Panc1 (cell line): ENCODE measurements at places on chromosomes 2 and 18. TPM values are rescaled to one million over a fixed set of nuclear protein-coding genes. Genes with fewer than 3 reads are reported as not detected.
A peak's percentile ranks its signal among the peaks of the same experiment; 100 is the strongest.

Gene KCNG2
- not detected for total RNA-seq

Gene SEPTIN2
- total RNA-seq, result 303 TPM

Gene WNT6
- total RNA-seq, result 8.1 TPM

Gene COLEC12
- 0.03 TPM for total RNA-seq

Gene ING5
- 39.8 TPM for total RNA-seq

Gene NEU4
- 10.0 TPM for total RNA-seq

Gene GAREM1
- total RNA-seq, result 4.7 TPM

Gene HRH4
- total RNA-seq, result not detected

- H3K4me3 ChIP-seq, result no peak overlapping the region
- no peaks in the 10 kb centered on the region for H3K4me1 ChIP-seq
- H3K27ac ChIP-seq, result no peak overlapping the region
- H3K36me3 ChIP-seq, result no peaks in the 10 kb centered on the region
Measured at GRCh38 chr18:55449412-55450140, 138.4 kb downstream of the TCF4 start.

DNA sequence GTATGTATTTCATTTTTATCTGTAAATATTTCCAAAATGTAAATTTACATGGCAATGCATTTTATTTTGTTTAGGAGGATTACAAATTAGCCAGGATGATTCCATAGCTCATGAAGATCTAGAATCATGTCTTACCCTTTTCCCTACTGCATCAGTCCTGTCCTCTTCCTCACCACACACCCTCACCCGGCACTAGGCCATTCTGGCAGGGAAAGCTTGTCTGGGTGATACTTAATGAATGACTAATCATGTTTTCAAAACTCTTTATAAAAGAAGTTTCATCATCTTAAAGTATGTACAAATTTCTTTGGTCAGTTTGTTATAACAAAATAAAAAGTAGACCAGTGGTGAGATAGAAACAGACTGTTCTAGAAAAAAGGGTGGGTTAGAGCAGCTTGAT is 283.3 kb upstream of the VWC2L start:
- H3K27ac ChIP-seq, result no peak overlapping the region
- H3K4me1 ChIP-seq, result no peaks in the 10 kb centered on the region
- no peak overlapping the region for H3K4me3 ChIP-seq
- no peaks in the 10 kb centered on the region for H3K27me3 ChIP-seq

- no peaks in the 10 kb centered on the region for H3K27me3 ChIP-seq
- H3K36me3 ChIP-seq, result no peaks in the 10 kb centered on the region
- no peak for DNase-seq
- H3K4me1 ChIP-seq, result no peaks in the 10 kb centered on the region
- H3K4me3 ChIP-seq, result no peak overlapping the region
Measured at GRCh38 chr2:213224366-213224765, 59.9 kb upstream of the SPAG16 start.

- H3K4me1 ChIP-seq, result peaks cover 20% of the 10 kb centered on the region
- no peaks in the 10 kb centered on the region for H3K27me3 ChIP-seq
- no peak overlapping the region for H3K4me3 ChIP-seq
- no peak for DNase-seq
- peak overlapping the region; percentile 84 for H3K27ac ChIP-seq
Measured at GRCh38 chr2:1613731-1614354, 130.5 kb downstream of the PXDN start.

- peak overlapping the region; percentile 72 for H3K27ac ChIP-seq
- no peaks in the 10 kb centered on the region for H3K27me3 ChIP-seq
- no peak for DNase-seq
- peaks cover 52% of the 10 kb centered on the region for H3K4me1 ChIP-seq
- no peaks in the 10 kb centered on the region for H3K36me3 ChIP-seq
Measured at GRCh38 chr2:223797811-223798721, 39.3 kb downstream of the AP1S3 start.

GRCh38 chr18:4721545-4721944 is 266.4 kb upstream of the DLGAP1 start:
- no peak overlapping the region for H3K4me3 ChIP-seq
- no peak for DNase-seq
- H3K4me1 ChIP-seq, result no peaks in the 10 kb centered on the region
- H3K27ac ChIP-seq, result no peak overlapping the region
- H3K36me3 ChIP-seq, result no peaks in the 10 kb centered on the region
- no peaks in the 10 kb centered on the region for H3K27me3 ChIP-seq

- H3K4me1 ChIP-seq, result no peaks in the 10 kb centered on the region
- no peaks in the 10 kb centered on the region for H3K27me3 ChIP-seq
- no peak for DNase-seq
- no peak overlapping the region for H3K4me3 ChIP-seq
Measured at GRCh38 chr2:100568989-100569388, 6.2 kb downstream of the PDCL3 start.

DNA sequence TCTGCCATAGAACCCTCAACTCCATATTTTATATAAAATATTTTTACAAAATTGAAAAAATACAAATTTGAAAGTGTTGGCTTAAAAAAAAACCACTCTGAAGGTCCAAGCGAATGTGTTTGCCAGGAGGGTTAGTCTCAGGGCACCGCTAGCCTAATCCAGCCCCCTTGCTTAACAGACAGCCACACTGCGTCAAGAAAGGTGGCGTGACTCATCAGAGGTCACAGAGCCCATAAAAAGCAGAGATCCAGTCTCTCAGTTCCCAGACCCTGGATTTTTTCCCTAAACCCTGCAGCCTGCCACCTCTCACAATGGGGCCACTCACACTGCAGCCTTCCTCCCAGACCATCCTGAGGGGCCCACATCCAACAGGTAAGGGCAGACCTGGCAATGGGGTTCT is 3.9 kb upstream of the TNS1 start:
- H3K4me1 ChIP-seq, result no peaks in the 10 kb centered on the region
- DNase-seq, result no peak
- H3K4me3 ChIP-seq, result no peak overlapping the region
- H3K27me3 ChIP-seq, result peaks cover 17% of the 10 kb centered on the region

- peaks cover 9% of the 10 kb centered on the region; the same call in 1 of the 2 replicates for H3K36me3 ChIP-seq
- peaks cover 98% of the 10 kb centered on the region for H3K4me1 ChIP-seq
- DNase-seq, result no peak
- H3K4me3 ChIP-seq, result no peak overlapping the region
- H3K27ac ChIP-seq, result peak overlapping the region; percentile 98
Measured at GRCh38 chr2:9284521-9285297, 78.1 kb downstream of the ASAP2 start.

DNA sequence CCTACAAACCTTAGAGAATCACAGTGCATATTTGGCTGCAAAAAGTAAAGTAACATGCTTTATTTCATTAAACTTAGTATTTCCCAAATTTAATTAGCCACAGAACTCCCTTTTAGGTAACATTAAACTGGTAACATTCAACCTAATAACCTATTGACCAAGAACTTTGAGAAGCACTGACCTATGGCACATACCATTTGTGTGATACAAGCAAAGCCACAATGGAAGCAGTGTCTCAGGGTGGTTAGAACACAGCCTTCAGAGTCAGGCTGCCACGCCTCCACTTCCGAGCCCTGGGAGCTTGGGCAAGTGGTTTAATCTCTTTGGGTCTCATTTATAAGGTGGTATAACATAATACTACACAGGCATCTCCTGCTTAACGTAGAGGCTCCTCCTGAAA is 301.4 kb downstream of the PDE11A start:
- H3K4me1 ChIP-seq, result no peaks in the 10 kb centered on the region
- H3K36me3 ChIP-seq, result no peaks in the 10 kb centered on the region
- 0 out of 2 replicates have a peak, but pooled peaks cover 2% of the 10 kb centered on the region for H3K27me3 ChIP-seq
- no peak for DNase-seq
- no peak overlapping the region for H3K27ac ChIP-seq

DNA sequence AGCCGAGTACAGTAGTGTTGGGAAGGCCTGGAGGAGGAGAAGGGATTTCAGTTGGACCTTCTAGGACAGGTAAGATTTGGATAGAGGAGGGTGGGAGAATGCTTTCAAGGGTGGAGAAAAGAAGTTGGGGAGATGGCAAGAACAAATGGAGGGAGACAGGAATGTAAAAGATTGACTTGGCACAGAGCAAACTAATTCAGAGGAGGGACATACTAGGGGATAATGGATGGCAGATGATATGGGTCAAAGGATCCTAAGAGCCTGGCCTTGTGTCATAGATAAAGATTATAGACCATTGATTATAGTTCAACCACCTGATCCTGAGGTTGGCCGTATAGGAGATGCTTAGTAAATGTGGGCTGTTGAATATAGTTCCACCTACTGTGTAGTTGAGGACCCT is 12.4 kb downstream of the WDR43 start:
- no peak overlapping the region for H3K27ac ChIP-seq
- H3K4me1 ChIP-seq, result 0 out of 2 replicates have a peak, but pooled peaks cover under 1% of the 10 kb centered on the region

DNA sequence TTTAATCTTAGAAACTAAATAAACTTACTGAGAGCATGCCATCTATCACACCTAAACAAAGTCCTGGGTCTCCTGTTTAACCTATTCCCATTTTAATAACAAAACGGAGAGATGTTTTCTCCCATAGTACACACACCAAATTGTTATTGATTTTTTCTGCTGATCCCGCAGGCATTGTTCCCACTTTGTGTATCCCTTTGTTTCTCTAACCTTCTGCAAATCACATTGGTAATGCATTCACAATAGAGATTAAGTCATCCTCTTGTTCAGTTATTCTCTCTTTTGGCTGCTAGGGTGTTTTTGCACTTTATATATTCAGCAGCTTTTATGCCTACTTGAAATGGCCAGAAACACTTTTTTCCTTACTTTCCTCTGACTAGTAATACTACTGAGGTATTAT is 1071.9 kb upstream of the CDH2 start:
- H3K36me3 ChIP-seq, result no peaks in the 10 kb centered on the region; the same call in 1 of the 2 replicates
- DNase-seq, result no peak
- H3K4me3 ChIP-seq, result no peak overlapping the region
- H3K4me1 ChIP-seq, result no peaks in the 10 kb centered on the region

- no peak for DNase-seq
- H3K36me3 ChIP-seq, result no peaks in the 10 kb centered on the region; the same call in 1 of the 2 replicates
- peaks cover 12% of the 10 kb centered on the region; the same call in 1 of the 2 replicates for H3K4me1 ChIP-seq
- no peaks in the 10 kb centered on the region for H3K27me3 ChIP-seq
- no peak overlapping the region for H3K27ac ChIP-seq
Measured at GRCh38 chr2:158543957-158544356, 87.2 kb downstream of the PKP4 start.

DNA sequence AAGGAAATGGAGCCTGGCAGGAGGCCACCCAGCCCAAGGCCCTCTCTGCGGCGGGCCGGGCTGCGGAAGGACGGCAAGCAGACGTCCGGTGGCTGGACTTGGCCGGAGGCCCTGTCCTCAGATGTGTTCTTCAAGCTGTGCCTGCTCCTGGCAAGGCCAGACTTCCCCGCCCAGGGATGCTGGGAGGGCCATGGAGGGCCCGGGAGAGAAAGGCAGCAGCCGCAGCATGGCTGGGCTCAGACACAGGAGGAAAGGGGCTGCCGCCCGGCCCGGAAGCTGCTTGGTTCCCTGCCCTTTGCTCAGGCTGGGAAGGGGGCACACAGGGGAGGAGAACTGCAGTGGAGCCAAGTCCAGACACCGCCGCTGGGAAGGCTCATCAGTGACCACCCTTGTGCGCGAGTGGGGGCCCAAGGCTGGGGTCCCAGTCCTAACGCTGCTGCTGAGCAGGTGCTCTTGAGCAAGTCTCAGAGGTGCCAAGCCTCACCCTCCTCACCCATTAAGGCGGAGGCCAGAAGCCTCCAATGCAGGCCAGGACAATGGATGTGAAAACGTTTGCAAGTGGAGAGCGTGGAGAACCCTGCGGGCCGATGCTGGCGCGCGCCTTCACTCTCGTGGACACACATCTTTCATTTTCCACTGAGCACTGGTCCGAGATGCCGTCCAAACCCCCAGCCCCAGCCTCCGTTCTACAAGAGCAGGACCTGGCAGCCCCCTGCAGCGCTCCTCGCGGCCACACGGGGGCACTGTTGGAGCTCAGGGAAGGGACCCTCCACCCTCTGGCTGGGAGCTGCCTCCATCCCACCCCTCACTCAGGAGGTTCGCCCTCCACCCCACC is 7.9 kb downstream of the CROCC2 start:
- peak; percentile 24 for DNase-seq
- no peaks in the 10 kb centered on the region for H3K36me3 ChIP-seq
- H3K27ac ChIP-seq, result no peak overlapping the region
- no peaks in the 10 kb centered on the region for H3K27me3 ChIP-seq

DNA sequence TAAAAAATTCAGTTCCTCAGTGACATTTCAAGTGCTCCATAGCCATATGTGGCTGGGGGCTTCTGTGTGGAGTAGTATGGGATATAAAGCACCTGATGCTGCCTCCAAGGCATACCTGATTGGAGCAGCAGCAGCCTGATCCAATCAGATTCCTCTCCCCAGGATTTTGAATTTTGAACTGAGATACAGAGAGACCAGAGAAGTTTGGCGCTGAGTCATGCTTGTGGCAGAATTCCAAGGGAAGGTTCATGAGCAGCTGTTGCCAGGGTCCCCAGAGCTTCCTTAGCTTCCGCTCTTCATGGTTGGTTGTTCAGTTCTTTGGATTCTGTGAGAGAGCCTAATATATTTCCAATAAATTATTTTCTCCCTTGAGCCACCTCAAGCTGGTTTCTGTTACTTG is 29.0 kb upstream of the CFAP36 start:
- H3K4me3 ChIP-seq, result no peak overlapping the region
- 0 out of 2 replicates have a peak, but pooled peaks cover 3% of the 10 kb centered on the region for H3K4me1 ChIP-seq
- DNase-seq, result no peak
- no peaks in the 10 kb centered on the region for H3K36me3 ChIP-seq
- H3K27ac ChIP-seq, result no peak overlapping the region
- no peaks in the 10 kb centered on the region; the same call in 1 of the 2 replicates for H3K27me3 ChIP-seq

DNA sequence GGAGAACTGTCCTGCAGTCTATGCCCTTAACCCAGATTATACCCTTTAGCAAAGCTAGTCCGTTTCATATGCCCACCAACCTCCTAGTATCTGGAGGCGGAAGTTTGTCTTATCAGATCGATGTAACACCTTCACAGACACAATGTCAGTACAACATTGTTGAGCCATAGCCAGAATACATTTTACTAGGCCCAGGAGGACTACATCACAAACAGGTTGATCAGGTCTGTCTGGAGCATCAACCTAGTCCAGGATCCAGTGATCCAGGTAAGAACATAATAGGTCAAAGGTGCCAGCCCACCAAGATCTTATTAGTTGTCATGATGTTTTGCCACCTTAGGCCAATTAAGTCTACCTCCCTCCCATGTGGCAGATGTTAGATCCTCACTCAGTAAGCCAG is 2.0 kb upstream of the TPRKB start:
- peaks cover 6% of the 10 kb centered on the region; the same call in 1 of the 2 replicates for H3K36me3 ChIP-seq
- H3K4me3 ChIP-seq, result no peak overlapping the region
- H3K27me3 ChIP-seq, result no peaks in the 10 kb centered on the region
- no peak for DNase-seq

- H3K36me3 ChIP-seq, result no peaks in the 10 kb centered on the region
- H3K27me3 ChIP-seq, result peaks cover 2% of the 10 kb centered on the region; the same call in 1 of the 2 replicates
- no peak overlapping the region for H3K27ac ChIP-seq
- no peak for DNase-seq
- peaks cover 3% of the 10 kb centered on the region; the same call in 1 of the 2 replicates for H3K4me1 ChIP-seq
- peak overlapping the region; percentile 51 for H3K4me3 ChIP-seq
Measured at GRCh38 chr2:176157499-176158185, 535 bp downstream of the HOXD3 start.

GRCh38 chr2:42909966-42910365 is 117.6 kb upstream of the HAAO start:
- no peaks in the 10 kb centered on the region; the same call in 1 of the 2 replicates for H3K27me3 ChIP-seq
- no peaks in the 10 kb centered on the region for H3K36me3 ChIP-seq
- H3K27ac ChIP-seq, result no peak overlapping the region
- H3K4me3 ChIP-seq, result no peak overlapping the region
- DNase-seq, result no peak
- H3K4me1 ChIP-seq, result peaks cover 15% of the 10 kb centered on the region
